ENCODE measurements at places on chromosomes 16 and 17. TPM values are rescaled to one million over a fixed set of nuclear protein-coding genes. Genes with fewer than 3 reads are reported as not detected.
A peak's percentile ranks its signal among the peaks of the same experiment; 100 is the strongest.

GRCh38 chr16:72301523-72302236 lies 129.7 kb upstream of the PMFBP1 start:
- no peak overlapping the region for H3K4me3 ChIP-seq
- H3K36me3 ChIP-seq: no peaks in the 10 kb centered on the region
- H3K27ac ChIP-seq: no peak overlapping the region
- no peak for DNase-seq

TMC6 gene
- 173 TPM for total RNA-seq

GRCh38 chr17:18928628-18929125 lies 23.3 kb upstream of the SLC5A10 start:
- no peaks in the 10 kb centered on the region for H3K27me3 ChIP-seq
- DNase-seq: no peak
- H3K36me3 ChIP-seq: peaks cover 42% of the 10 kb centered on the region
- H3K4me3 ChIP-seq: no peak overlapping the region

PABPN1L gene
- not detected for total RNA-seq

DNA sequence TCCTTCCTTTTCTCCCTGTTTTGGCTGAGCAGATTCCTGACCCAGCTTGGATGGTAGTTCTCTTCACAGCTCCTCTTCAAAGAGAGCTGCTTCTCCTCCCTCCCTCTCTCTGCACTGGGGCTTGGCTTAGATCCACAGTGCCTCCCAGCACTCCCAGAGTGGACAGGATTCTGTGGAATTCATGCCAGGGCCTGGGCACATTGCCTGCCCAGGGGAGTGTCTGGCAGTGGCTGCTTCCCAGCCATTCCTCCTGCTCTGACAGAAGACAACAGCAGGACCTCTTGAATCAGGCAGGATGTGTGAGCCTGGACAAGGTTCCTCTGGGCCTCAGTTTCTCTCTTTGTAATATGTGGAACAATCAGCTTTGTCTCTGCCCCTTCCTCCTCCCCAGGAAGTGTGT lies 4.5 kb upstream of the MMP28 start:
- peak overlapping the region; percentile 47 for H3K27ac ChIP-seq
- no peaks in the 10 kb centered on the region for H3K27me3 ChIP-seq
- H3K4me3 ChIP-seq: no peak overlapping the region
- H3K36me3 ChIP-seq: no peaks in the 10 kb centered on the region

GRCh38 chr17:28368306-28368831 lies 1.7 kb downstream of the VTN start:
- no peak overlapping the region for H3K4me3 ChIP-seq
- peaks cover 12% of the 10 kb centered on the region for H3K4me1 ChIP-seq
- H3K36me3 ChIP-seq: peaks cover 13% of the 10 kb centered on the region
- DNase-seq: no peak

KREMEN2 gene
- total RNA-seq: not detected

GRCh38 chr17:75450270-75450669 lies 6.2 kb upstream of the TMEM94 start:
- no peaks in the 10 kb centered on the region for H3K27me3 ChIP-seq
- no peak for DNase-seq
- H3K4me1 ChIP-seq: no peaks in the 10 kb centered on the region
- no peak overlapping the region for H3K27ac ChIP-seq
- no peaks in the 10 kb centered on the region for H3K36me3 ChIP-seq

- H3K36me3 ChIP-seq: no peaks in the 10 kb centered on the region
- H3K27me3 ChIP-seq: no peaks in the 10 kb centered on the region
- H3K4me1 ChIP-seq: no peaks in the 10 kb centered on the region
- DNase-seq: no peak
- no peak overlapping the region for H3K4me3 ChIP-seq
- no peak overlapping the region for H3K27ac ChIP-seq
These were observed 60.4 kb downstream of the NOG start for GRCh38 chr17:56653877-56654276.

GRCh38 chr16:75309899-75310430 lies 58.5 kb upstream of the BCAR1 start:
- H3K36me3 ChIP-seq: no peaks in the 10 kb centered on the region
- no peaks in the 10 kb centered on the region for H3K27me3 ChIP-seq
- H3K4me1 ChIP-seq: peaks cover 31% of the 10 kb centered on the region
- H3K4me3 ChIP-seq: no peak overlapping the region
- H3K27ac ChIP-seq: peak overlapping the region; percentile 42
- no peak for DNase-seq

GRCh38 chr17:46089389-46089965 lies 90.4 kb downstream of the STH start:
- DNase-seq: no peak
- peaks cover 9% of the 10 kb centered on the region for H3K36me3 ChIP-seq
- H3K4me1 ChIP-seq: peaks cover 4% of the 10 kb centered on the region
- H3K4me3 ChIP-seq: no peak overlapping the region
- no peak overlapping the region for H3K27ac ChIP-seq
- H3K27me3 ChIP-seq: no peaks in the 10 kb centered on the region

- no peaks in the 10 kb centered on the region for H3K36me3 ChIP-seq
- H3K4me3 ChIP-seq: no peak overlapping the region
- H3K4me1 ChIP-seq: no peaks in the 10 kb centered on the region
- no peaks in the 10 kb centered on the region for H3K27me3 ChIP-seq
- no peak overlapping the region for H3K27ac ChIP-seq
These were observed 78.9 kb upstream of the RPH3AL start for GRCh38 chr17:431494-431893.

FBXW10B gene
- total RNA-seq: not detected

GRCh38 chr17:15884731-15885130 lies 60.2 kb upstream of the ADORA2B start:
- H3K36me3 ChIP-seq: no peaks in the 10 kb centered on the region
- no peak for DNase-seq
- no peak overlapping the region for H3K4me3 ChIP-seq
- H3K4me1 ChIP-seq: no peaks in the 10 kb centered on the region
- no peaks in the 10 kb centered on the region for H3K27me3 ChIP-seq

- no peaks in the 10 kb centered on the region for H3K27me3 ChIP-seq
- H3K4me1 ChIP-seq: no peaks in the 10 kb centered on the region
- H3K4me3 ChIP-seq: no peak overlapping the region
- H3K27ac ChIP-seq: peak overlapping the region; percentile 58
These were observed 17.7 kb downstream of the CCL17 start for GRCh38 chr16:57422026-57422944.

GRCh38 chr17:35698800-35699199 lies 32.6 kb upstream of the RASL10B start:
- H3K27ac ChIP-seq: no peak overlapping the region
- DNase-seq: no peak
- H3K36me3 ChIP-seq: peaks cover 28% of the 10 kb centered on the region
- H3K4me1 ChIP-seq: peaks cover 12% of the 10 kb centered on the region

NLRC3 gene
- 2.1 TPM for total RNA-seq

GRCh38 chr16:12459391-12460063 lies 344.2 kb downstream of the CPPED1 start:
- no peak overlapping the region for H3K4me3 ChIP-seq
- peaks cover 3% of the 10 kb centered on the region for H3K4me1 ChIP-seq
- no peaks in the 10 kb centered on the region for H3K36me3 ChIP-seq
- peak; percentile 73 for DNase-seq
- H3K27me3 ChIP-seq: no peaks in the 10 kb centered on the region
- no peak overlapping the region for H3K27ac ChIP-seq

- H3K4me1 ChIP-seq: peaks cover 35% of the 10 kb centered on the region
- H3K27me3 ChIP-seq: no peaks in the 10 kb centered on the region
- H3K36me3 ChIP-seq: peaks cover 19% of the 10 kb centered on the region
- DNase-seq: no peak
These were observed 656 bp upstream of the FUS start for GRCh38 chr16:31179219-31179746.

RHBDL1 gene
- 1.1 TPM for total RNA-seq

GRCh38 chr16:75053791-75054555 lies 55.1 kb downstream of the ZNRF1 start:
- DNase-seq: no peak
- H3K4me3 ChIP-seq: no peak overlapping the region
- no peak overlapping the region for H3K27ac ChIP-seq
- H3K4me1 ChIP-seq: peaks cover 9% of the 10 kb centered on the region

DNA sequence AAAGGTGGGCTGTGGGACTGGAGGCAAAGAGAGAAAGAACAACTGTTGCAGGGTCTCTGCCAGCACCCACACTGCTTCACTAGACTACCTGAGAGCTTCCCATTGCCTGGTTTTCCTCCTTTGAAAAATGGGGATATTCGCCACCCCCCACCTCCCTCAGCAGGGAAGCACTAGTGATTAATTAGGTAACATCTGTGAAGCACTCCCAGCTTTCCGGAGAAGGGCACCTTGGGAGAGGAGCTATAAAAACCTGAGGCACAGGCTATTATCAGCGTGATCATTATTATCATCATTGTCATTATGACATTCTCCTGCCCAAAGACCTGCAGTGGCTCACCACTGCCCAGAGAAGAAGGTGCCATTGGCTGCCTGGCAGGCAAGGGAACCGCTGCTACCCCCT lies 83.5 kb downstream of the XYLT1 start:
- no peak overlapping the region for H3K4me3 ChIP-seq
- H3K27ac ChIP-seq: no peak overlapping the region
- H3K36me3 ChIP-seq: no peaks in the 10 kb centered on the region
- H3K4me1 ChIP-seq: peaks cover 9% of the 10 kb centered on the region
- no peak for DNase-seq
- no peaks in the 10 kb centered on the region for H3K27me3 ChIP-seq

ALG1 gene
- 27.2 TPM for total RNA-seq

DNA sequence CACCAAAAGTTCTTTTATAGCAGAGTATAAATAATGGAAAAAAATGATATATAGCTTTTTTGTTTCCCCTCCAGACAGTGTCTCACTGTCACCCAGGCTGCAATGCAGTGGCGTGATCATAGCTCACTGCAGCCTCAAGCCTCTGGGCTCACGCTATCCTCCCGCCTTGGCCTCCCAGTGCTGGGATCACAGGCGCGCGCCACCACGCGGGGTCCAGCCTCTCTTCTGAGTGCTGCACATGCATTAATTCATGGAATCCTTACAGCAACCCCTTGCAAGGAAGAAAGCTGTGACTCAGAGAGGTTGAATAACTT lies 18.0 kb upstream of the ZNF629 start:
- peak overlapping the region; percentile 81 for H3K4me3 ChIP-seq
- DNase-seq: no peak
- H3K27ac ChIP-seq: peak overlapping the region; percentile 92
- H3K4me1 ChIP-seq: no peaks in the 10 kb centered on the region
- no peaks in the 10 kb centered on the region for H3K36me3 ChIP-seq
- H3K27me3 ChIP-seq: no peaks in the 10 kb centered on the region

DNA sequence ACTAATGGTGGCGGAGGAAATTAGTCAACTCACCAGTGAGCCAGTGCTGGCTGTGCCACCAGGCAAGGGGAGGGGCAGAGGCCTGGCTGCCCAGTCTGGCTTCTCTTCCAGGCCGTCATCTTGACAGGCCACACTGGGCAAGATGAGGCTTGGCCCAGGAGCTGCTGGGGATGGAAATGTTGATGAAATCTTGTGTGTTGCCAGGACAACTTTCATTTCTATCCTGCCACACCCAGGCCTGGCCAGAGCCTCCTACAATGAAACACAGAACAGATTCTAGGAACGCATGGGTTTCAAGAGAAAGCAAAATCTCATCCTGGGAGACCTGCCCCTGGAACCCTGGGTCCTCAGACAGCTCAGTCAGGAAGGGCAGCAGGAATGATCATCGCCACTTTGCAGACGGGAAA lies 9.3 kb downstream of the HEXIM2 start:
- peak overlapping the region; percentile 68 for H3K4me3 ChIP-seq
- H3K36me3 ChIP-seq: no peaks in the 10 kb centered on the region
- H3K27me3 ChIP-seq: no peaks in the 10 kb centered on the region
- peak; percentile 95 for DNase-seq
- peaks cover 22% of the 10 kb centered on the region for H3K4me1 ChIP-seq

DNA sequence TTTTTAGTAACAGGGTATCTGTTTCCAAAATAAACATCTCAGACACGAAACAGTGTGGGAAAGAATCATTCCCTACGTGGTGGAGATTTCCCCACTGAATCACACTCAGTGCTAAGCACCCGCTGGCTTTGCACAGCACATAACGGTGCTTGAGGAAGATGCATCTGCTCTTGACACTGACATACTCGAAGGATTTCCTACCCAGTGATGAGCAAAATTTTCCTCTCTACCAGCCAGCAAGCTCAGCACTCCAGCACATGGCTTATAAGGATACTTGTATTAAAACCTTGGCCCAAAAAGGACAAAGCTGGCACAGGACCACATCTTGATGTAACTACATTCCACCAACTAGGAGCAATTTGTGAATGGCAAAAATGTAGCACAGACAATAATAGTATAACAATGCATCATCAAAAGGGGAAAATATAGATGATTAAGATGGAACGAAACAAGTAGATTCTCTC lies 59.0 kb downstream of the ANKFY1 start:
- peaks cover 10% of the 10 kb centered on the region for H3K36me3 ChIP-seq
- H3K4me1 ChIP-seq: peaks cover 40% of the 10 kb centered on the region
- peak overlapping the region; percentile 23 for H3K4me3 ChIP-seq
- no peaks in the 10 kb centered on the region for H3K27me3 ChIP-seq

AXIN1 gene
- total RNA-seq: 27.6 TPM

MYADML2 gene
- total RNA-seq: not detected

- DNase-seq: no peak
- H3K27ac ChIP-seq: peak overlapping the region; percentile 97
- peak overlapping the region; percentile 73 for H3K4me3 ChIP-seq
- no peaks in the 10 kb centered on the region for H3K27me3 ChIP-seq
These were observed 1.6 kb downstream of the ITGA3 start for GRCh38 chr17:50057521-50057991.

Data from ascending aorta (tissue), 2 donors.